DMS153 (cell line): ENCODE measurements at places on chromosomes 6 and 20.

- DNase-seq, result peak; percentile 30
These were observed 202.3 kb downstream of the THBS2 start for GRCh38 chr6:169051371-169051770.

DNA sequence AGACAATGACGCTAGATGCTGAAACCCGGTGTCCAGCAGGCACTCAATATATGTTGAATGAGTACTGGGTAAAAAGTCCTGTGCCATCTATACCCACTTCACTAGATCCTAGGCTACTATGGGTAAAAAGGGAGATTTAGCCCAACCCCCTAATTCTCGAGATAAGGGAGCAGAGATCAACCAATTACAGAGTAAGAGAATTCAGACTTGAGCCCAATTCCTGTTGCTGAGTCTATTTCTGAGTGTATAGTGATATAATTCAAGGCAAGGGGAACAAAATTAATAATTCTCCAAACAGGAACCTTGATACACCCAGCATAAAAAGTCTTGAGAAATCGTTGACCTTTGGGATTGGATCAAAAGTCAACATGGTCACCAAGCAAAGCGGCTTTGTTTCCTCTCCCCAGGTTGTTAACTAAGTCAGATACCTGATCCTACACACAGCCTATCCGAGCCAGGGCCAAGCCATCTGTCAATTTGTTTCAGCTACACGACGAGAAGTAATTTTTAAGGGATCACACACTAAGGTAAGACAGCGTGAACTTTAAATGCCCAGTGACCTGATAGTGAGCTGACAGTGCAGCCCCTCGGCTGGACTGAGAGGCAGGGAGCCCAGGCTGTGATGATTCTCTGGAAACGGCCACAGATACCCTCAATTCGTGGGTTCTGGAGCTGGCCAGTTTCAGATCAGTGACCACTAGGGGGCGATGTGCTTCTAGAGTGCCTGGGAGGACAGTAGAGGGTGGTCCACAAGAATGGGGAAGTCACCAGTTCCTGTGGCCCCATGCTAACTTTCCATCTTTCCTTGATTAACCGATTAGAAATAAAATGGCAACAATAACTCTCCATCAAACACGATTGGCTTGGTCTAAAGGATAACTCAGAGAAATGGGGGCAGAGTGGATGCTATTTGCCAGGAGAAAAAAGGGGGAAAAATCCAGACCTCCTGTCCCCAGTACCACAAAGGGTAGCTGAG lies 46.2 kb downstream of the SLC22A23 start:
- DNase-seq, result no peak

DNA sequence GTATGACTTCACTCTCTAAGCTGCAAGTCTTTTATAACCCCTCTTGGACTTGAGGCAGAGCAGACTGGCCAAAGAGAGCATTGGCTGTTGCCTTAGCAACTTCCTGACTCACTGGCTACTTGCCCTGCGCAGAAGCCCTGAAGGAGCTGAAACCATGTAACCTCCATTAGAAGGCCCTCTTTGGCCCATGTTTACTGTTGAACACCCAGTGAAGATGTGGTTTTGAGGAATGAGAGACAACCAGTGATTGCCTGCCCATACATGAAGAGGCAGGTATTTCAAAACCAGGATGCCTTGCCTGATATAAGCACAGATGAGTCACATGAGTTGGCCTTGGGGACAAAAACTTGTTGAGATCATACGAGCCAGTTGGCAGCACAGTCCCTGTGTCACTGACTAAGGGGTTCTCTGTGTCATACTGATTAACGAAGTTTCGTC lies 182.5 kb downstream of the EDN1 start:
- no peak for DNase-seq

GRCh38 chr6:6826095-6826901 lies 237.8 kb downstream of the LY86 start:
- DNase-seq, result peak; percentile 68

- DNase-seq, result no peak
These were observed 1.9 kb downstream of the PPP1R18 start for GRCh38 chr6:30684386-30685156.

DNA sequence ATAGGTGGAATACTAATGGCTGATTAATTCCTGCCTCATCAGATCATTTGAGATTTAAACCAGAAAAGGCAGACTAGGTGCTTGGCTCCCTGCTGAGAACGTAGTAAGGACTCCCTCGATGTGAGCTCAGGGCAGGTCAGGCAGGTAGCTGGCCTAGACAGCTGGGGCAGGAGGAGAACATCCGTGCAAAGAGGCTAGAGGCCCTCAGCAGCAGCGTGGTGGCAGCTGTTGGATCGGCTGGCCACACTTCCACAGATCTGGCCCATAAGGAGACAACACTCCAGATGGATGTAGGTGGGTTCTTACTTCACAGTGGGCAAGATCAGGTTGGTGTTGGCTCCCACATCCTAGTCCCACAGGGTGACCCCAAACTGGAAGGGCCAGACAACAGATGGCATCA lies 38.5 kb downstream of the EYA2 start:
- DNase-seq, result no peak

- no peak for DNase-seq
These were observed 21.8 kb downstream of the HMGCLL1 start for GRCh38 chr6:55557146-55557545.

DNA sequence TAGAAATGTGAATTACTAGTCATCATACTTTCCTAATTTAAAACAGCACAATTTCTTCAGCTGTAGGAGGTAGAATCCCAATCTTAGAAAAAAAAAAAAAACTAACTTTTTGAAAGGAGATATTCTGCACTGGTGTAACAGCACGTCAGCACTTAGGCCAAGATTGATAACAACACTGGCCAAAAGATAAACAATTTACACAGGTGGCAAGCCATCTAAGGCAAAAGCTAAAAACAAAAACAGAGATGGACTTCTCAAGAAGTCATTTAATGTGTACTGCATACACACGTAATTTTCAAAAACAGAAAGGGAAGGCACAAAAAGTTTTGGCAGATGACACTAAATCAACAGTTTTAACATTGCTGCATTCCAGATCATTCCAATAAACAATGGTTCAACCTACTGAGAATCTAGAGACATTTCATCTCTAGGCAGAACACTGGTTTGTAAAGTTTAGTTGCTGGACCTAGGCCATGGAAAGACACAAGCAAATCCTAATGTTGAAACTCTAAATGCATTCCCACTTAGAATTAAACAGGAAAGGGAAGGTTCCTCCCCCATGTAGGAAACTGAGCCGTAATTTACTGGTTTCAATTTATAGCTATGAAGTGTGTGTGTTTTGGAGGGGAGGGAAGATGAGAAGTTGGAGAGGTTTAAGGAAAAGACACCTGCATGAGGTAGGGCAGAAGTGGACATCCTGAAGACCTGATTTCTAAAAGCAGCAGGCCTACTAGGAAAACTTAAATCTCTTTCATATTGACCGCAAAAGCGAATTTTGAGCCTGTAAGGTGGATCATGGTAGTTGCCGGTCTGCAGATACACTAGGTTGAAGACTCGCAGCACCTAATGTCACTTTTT lies 1.3 kb downstream of the GCLC start:
- DNase-seq, result no peak

DNA sequence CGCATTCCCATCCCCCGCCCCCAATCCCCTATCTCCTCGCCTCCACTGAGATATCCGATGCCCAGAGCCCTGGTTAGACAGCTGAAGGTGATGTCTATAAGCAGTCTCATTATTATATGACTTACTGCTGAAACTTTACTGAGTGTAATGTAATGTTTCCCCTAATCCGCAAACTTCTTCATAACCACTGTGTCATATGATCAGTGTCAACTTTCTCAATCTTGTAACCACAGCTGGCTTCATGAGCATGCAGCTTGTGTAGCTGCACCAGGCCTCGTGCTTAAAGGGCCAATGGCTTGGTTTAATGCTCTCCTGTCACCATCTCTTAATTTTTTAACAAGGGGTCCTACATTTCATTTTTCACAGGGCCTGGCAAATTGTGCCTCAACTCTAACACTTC lies 8.1 kb downstream of the ASIP start:
- DNase-seq, result no peak

- peak; percentile 83 for DNase-seq
These were observed 4.4 kb upstream of the PXDC1 start for GRCh38 chr6:3755637-3756545.
